ENCODE measurements at places on chromosomes 12 and 14.

DNA sequence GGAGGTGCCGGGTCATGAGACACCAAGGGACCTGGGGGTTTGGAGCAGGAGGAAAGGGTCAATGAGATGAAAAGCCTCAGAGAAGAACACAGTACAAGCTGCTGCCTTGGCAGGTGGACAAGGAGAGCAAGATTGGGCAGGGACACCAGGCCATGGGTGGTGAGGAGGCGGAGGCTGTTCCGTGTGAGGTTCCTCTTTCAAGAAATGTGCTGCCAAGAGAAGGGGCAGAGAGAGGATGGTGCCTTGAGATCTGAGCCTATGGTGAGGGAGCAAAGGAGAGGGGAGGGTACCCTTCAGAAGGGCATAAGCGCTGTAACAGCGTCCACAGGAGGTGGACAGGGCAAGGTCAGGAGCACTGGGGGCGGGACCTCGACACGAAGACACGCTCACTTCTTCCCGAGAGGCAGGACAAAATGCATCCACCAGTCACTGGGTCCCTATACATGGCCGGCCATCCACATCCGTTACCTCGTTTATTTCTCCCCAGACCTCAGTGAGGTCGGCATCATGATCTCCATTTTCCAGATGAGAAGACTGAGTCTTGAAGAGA lies 100.2 kb downstream of the B4GALNT3 start:
- H3K4me3 ChIP-seq, result no peak overlapping the region
- H3K27ac ChIP-seq, result no peak overlapping the region
- H3K27me3 ChIP-seq, result peaks cover 23% of the 10 kb centered on the region
- ATAC-seq, result no peak
- H3K36me3 ChIP-seq, result no peaks in the 10 kb centered on the region
- H3K4me1 ChIP-seq, result no peaks in the 10 kb centered on the region

DNA sequence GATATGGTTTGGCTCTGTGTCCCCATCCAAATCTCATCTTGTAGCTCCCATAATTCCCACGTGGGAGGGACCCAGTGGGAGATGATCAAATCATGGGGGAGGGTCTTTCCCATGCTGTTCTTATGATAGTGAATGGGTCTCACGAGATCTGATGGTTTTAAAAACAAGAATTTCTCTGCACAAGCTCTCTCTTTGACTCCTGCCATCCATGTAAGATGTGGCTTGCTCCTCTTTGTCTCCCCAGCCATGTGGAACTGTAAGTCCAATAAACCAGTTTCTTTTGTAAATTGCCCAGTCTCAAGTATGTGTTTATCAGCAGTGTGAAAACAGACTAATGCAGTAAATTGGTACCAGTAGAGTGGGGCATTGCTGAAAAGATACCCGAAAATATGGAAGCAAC lies 146.2 kb downstream of the DPF3 start:
- no peaks in the 10 kb centered on the region for H3K27me3 ChIP-seq
- no peaks in the 10 kb centered on the region for H3K4me1 ChIP-seq
- H3K27ac ChIP-seq, result no peak overlapping the region
- H3K4me3 ChIP-seq, result no peak overlapping the region
- no peaks in the 10 kb centered on the region for H3K36me3 ChIP-seq

- peak; percentile 93 for ATAC-seq
- H3K27me3 ChIP-seq, result no peaks in the 10 kb centered on the region
- H3K27ac ChIP-seq, result no peak overlapping the region
- H3K36me3 ChIP-seq, result no peaks in the 10 kb centered on the region
- H3K4me1 ChIP-seq, result no peaks in the 10 kb centered on the region
Observed at GRCh38 chr12:65640489-65640901, 183.8 kb upstream of the HMGA2 start.

- peak; percentile 28 for ATAC-seq
- H3K27me3 ChIP-seq, result no peaks in the 10 kb centered on the region
- no peak overlapping the region for H3K4me3 ChIP-seq
- peaks cover 61% of the 10 kb centered on the region for H3K4me1 ChIP-seq
Observed at GRCh38 chr12:26028953-26029735, 70.7 kb downstream of the RASSF8 start.

GRCh38 chr12:24231298-24231697 lies 281.8 kb upstream of the SOX5 start:
- no peak overlapping the region for H3K4me3 ChIP-seq
- no peaks in the 10 kb centered on the region for H3K4me1 ChIP-seq
- no peaks in the 10 kb centered on the region for H3K27me3 ChIP-seq
- H3K27ac ChIP-seq, result no peak overlapping the region

- H3K27me3 ChIP-seq, result peaks cover 13% of the 10 kb centered on the region
- H3K36me3 ChIP-seq, result no peaks in the 10 kb centered on the region
- H3K4me1 ChIP-seq, result no peaks in the 10 kb centered on the region
Observed at GRCh38 chr14:100796946-100797345, 29.0 kb upstream of the MEG3 start.

DNA sequence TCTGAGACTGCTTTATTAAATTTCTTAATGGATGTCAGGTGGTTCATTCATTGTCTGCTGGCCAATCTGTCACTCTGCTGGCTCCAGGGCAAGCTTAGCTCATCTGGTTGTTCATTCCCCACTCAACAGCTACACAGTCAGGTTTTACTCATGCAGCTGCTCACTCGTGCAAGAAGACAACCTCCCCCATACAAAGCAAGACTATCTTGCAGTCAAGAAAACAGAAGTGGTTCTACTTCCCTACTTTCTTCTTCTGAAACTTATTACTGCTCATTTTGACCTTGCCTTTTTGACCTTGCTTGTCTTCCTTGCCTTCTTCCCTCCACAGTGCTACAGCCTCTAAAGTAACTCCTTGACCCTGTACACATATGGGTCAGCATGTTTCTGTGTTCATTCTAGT lies 277.9 kb downstream of the SSPN start:
- no peak overlapping the region for H3K27ac ChIP-seq
- no peaks in the 10 kb centered on the region for H3K36me3 ChIP-seq
- no peak for ATAC-seq
- H3K4me3 ChIP-seq, result no peak overlapping the region
- no peaks in the 10 kb centered on the region for H3K27me3 ChIP-seq
- no peaks in the 10 kb centered on the region for H3K4me1 ChIP-seq

- H3K4me3 ChIP-seq, result no peak overlapping the region
- no peaks in the 10 kb centered on the region for H3K27me3 ChIP-seq
- no peaks in the 10 kb centered on the region for H3K36me3 ChIP-seq
- peak overlapping the region; percentile 49 for H3K27ac ChIP-seq
- no peak for ATAC-seq
- H3K4me1 ChIP-seq, result peaks cover 7% of the 10 kb centered on the region
Observed at GRCh38 chr12:46493834-46494181, 121.2 kb upstream of the SLC38A2 start.

DNA sequence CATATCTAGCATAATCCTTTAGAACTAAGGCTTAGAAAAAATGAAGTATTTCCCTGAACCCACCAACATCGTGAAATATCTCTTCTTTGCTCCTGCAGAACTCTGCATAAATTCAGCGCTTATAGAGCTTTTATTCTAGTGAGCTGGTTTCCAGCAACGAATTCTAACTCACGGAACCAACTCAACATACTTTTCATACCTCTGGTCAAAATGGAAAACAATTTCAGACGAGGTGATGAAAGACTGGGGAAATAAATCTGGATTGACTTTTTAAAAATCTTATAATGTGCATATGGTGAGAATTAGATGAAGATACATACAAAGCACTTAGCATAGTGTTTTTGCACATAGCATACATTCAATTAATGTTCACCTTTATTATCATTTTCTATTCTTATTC lies 62.6 kb upstream of the BBS10 start:
- H3K4me1 ChIP-seq, result no peaks in the 10 kb centered on the region
- H3K27ac ChIP-seq, result no peak overlapping the region
- H3K4me3 ChIP-seq, result no peak overlapping the region
- H3K36me3 ChIP-seq, result no peaks in the 10 kb centered on the region

GRCh38 chr12:57016348-57016747 lies at the start of gene TAC3:
TSS of gene TAC3 (minus strand) at chr12:57016529. CDS start at chr12:57015797, 732 bp downstream.
- no peak within 1 kb of the TSS for H3K4me3 ChIP-seq
- H3K36me3 ChIP-seq, result no peaks in the 10 kb centered on the region
- H3K27ac ChIP-seq, result no peak within 1 kb of the TSS

- H3K36me3 ChIP-seq, result peaks cover 100% of the 10 kb centered on the region
- no peaks in the 10 kb centered on the region for H3K27me3 ChIP-seq
- no peak overlapping the region for H3K4me3 ChIP-seq
- H3K27ac ChIP-seq, result no peak overlapping the region
Observed at GRCh38 chr14:34596891-34597290, 33.1 kb downstream of the SNX6 start.

GRCh38 chr12:64826234-64826633 lies 1.8 kb downstream of the TBC1D30 start:
- no peak overlapping the region for H3K27ac ChIP-seq
- no peak for ATAC-seq
- H3K4me3 ChIP-seq, result no peak overlapping the region
- peaks cover 30% of the 10 kb centered on the region for H3K4me1 ChIP-seq

- H3K27me3 ChIP-seq, result peaks cover 78% of the 10 kb centered on the region
- H3K27ac ChIP-seq, result no peak overlapping the region
- H3K4me1 ChIP-seq, result no peaks in the 10 kb centered on the region
- H3K36me3 ChIP-seq, result no peaks in the 10 kb centered on the region
- ATAC-seq, result no peak
Observed at GRCh38 chr12:132354982-132355680, 25.7 kb upstream of the GALNT9 start.

DNA sequence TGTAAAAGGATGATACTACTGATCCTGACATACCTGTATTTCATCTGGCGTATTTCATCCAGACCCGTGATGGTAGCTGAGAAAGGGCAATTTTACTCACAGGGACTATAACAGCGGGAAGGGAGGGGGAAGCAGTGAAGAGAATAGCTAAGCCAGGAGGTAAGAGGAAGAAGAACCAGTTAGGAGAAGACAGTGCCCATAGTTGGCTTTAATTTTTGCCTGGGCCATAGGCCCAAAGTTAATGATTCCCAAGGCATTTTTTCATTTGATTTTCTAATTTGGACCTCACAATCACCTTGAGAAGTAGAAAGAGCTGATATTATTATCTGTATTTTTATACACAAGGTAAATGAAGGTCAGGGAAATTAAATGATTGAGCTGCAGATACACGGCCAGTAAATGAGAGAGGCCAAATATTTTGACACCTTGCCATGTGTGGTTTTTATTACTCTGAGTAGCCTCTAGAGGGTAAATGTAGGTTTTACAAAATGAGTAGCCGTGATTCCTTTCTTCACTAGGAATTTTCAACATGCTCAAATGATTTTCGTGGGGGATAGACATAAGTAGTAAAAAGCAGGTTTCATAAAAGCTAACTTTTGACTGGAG lies 382.2 kb downstream of the FUT8 start:
- H3K36me3 ChIP-seq, result no peaks in the 10 kb centered on the region
- H3K27ac ChIP-seq, result no peak overlapping the region

GRCh38 chr12:56980268-56980667 lies 22.9 kb upstream of the RDH16 start:
- no peak overlapping the region for H3K4me3 ChIP-seq
- no peaks in the 10 kb centered on the region for H3K27me3 ChIP-seq
- no peak for ATAC-seq
- H3K4me1 ChIP-seq, result no peaks in the 10 kb centered on the region
- H3K36me3 ChIP-seq, result no peaks in the 10 kb centered on the region

GRCh38 chr14:56650979-56651378 lies 71.4 kb downstream of the TMEM260 start:
- H3K4me1 ChIP-seq, result no peaks in the 10 kb centered on the region
- no peaks in the 10 kb centered on the region for H3K36me3 ChIP-seq
- H3K27me3 ChIP-seq, result no peaks in the 10 kb centered on the region
- ATAC-seq, result no peak
- H3K4me3 ChIP-seq, result no peak overlapping the region

GRCh38 chr12:31277081-31277480 lies 48.9 kb downstream of the SINHCAF start:
- H3K27me3 ChIP-seq, result no peaks in the 10 kb centered on the region
- no peaks in the 10 kb centered on the region for H3K36me3 ChIP-seq
- peaks cover 10% of the 10 kb centered on the region for H3K4me1 ChIP-seq
- ATAC-seq, result no peak

- no peak for ATAC-seq
- H3K4me1 ChIP-seq, result no peaks in the 10 kb centered on the region
- H3K27me3 ChIP-seq, result no peaks in the 10 kb centered on the region
- H3K27ac ChIP-seq, result no peak overlapping the region
- no peak overlapping the region for H3K4me3 ChIP-seq
Observed at GRCh38 chr12:69204191-69204590, 35.2 kb upstream of the CPSF6 start.

DNA sequence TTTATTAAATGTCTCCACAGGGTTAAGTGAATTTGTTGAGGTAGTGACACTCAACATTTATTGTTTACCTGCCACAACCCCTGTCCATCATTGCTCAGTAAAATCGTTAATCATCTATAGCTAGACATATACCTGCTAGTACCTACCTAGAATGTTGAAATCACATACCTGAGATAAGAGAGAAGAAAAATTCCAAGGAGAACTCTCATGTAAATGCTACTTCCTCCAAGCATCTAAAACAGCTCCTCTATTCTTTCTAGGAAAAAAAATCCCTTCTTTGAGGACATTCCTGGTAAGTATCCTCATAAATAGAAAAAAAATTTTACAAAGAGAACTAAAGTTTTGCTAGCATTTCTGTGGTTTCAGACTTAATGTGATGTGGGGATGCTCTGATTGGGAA lies 325.1 kb downstream of the DAD1 start:
- H3K27me3 ChIP-seq, result no peaks in the 10 kb centered on the region
- no peaks in the 10 kb centered on the region for H3K36me3 ChIP-seq

- H3K27me3 ChIP-seq, result no peaks in the 10 kb centered on the region
- ATAC-seq, result no peak
- H3K27ac ChIP-seq, result no peak overlapping the region
- H3K4me1 ChIP-seq, result no peaks in the 10 kb centered on the region
Observed at GRCh38 chr14:50822501-50823042, 8.4 kb downstream of the NIN start.

DNA sequence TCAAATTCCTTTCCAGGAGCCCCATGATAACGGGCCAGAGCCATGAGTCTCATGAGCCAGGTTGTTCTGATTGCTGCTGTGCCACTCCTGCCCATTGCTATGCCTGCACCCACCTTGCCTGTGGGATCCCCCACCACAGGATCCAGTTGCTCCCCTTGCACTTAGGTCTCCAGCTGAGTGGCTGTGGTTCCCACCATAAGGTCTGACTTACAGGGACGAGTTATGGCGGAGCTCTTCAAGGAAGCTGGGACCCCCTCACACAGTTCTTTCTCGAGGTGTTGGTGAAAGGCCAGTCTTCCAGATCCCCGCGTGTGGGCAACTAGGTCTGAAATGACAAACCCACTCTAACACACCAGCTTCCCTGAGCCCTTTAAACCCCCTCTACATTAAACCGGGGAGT lies 111.9 kb upstream of the C14orf180 start:
- no peaks in the 10 kb centered on the region for H3K36me3 ChIP-seq
- no peaks in the 10 kb centered on the region for H3K4me1 ChIP-seq

- no peak overlapping the region for H3K27ac ChIP-seq
- no peak for ATAC-seq
- H3K36me3 ChIP-seq, result no peaks in the 10 kb centered on the region
- no peak overlapping the region for H3K4me3 ChIP-seq
Observed at GRCh38 chr12:93460902-93461301, 6.4 kb upstream of the MRPL42 start.

GRCh38 chr12:42450248-42450647 lies 124.3 kb downstream of the PPHLN1 start:
- no peaks in the 10 kb centered on the region for H3K4me1 ChIP-seq
- no peak overlapping the region for H3K4me3 ChIP-seq
- no peak overlapping the region for H3K27ac ChIP-seq
- H3K36me3 ChIP-seq, result peaks cover 27% of the 10 kb centered on the region

- H3K36me3 ChIP-seq, result no peaks in the 10 kb centered on the region
- no peak overlapping the region for H3K27ac ChIP-seq
- no peak overlapping the region for H3K4me3 ChIP-seq
- peaks cover 9% of the 10 kb centered on the region for H3K27me3 ChIP-seq
- H3K4me1 ChIP-seq, result no peaks in the 10 kb centered on the region
- no peak for ATAC-seq
Observed at GRCh38 chr12:129937426-129937825, 33.6 kb upstream of the TMEM132D start.

GRCh38 chr12:75900781-75901254 lies 130.8 kb downstream of the PHLDA1 start:
- no peak overlapping the region for H3K4me3 ChIP-seq
- H3K27ac ChIP-seq, result no peak overlapping the region
- no peaks in the 10 kb centered on the region for H3K36me3 ChIP-seq
- H3K4me1 ChIP-seq, result no peaks in the 10 kb centered on the region
- no peaks in the 10 kb centered on the region for H3K27me3 ChIP-seq
- no peak for ATAC-seq
